ENCODE measurements at places on chromosomes 12 and 14.

DNA sequence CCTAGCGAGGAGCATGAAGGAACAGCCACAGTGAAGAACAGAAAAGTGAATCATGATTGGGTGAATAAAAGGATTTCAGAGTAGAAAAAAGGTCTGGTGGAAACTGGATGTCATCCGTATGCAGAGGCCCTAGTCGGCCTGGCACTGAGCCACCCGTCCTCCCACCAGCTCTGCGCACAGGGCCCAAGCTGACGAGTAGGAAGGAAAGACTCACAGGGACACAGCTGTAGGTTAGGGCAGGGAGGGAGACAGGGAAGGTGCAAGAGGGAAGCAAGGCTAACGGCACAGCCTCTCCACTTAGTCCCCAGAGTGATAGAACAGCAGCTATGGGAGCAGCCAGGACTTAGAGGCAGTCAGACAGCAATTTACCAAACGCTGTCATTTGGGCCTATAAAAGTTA lies 112.6 kb downstream of the KCNK10 start:
- no peak for DNase-seq

DNA sequence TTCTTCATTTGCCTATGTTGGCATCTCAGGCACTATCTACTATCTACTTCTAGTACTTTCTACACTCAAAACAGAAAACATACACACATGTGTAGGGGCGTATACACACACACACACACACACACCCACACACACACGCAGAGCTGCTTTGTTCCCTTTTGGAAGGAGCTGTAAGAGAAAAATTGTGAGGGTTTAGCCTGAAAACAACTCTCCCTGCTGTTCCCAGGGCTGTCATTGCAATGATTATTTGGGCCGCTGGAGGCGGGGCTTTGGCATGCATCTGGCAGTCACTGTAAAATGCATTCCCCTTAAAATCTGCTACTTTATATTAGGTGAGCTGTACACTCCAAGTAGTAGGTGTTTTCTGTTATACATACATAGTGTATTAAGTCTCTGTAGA lies 29.1 kb upstream of the SLC38A2 start:
- DNase-seq: no peak

DNA sequence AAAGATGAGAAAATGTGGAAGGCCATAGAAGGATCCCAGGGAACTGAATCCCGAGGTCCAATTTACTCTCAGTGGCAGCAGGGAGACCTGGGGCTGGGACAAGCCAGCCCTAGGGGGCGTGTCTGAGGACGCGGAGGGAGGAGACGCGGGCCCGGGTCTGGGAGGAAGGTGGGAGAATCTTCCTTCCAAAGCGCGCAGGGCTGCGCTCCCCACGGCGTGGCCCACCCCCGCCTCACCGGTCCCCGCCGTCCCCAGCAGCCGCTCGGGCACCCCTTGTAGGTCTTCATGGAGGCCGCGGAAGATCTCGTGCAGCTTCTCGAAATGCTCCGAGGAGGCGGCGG lies 323 bp downstream of the VTI1B start:
- DNase-seq: peak; percentile 81

DNA sequence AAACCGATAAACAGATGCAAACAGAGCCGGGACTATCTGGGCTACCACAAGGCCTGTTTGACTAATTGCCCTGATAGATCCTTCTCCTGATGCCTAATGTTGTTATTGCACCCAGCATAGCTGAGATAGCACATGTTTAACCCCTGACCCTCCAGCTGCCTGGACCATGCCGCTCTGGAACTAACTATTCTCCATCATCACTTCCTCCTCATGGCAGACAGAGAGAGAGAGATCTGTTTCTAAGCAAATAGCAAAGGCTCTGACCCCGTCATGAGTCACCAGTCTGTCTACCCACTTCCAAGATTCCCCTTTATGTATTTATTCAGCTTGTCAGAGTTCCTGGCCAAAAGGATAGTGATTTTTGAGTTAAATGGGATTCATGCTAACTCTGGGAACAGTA lies 58.2 kb upstream of the FLRT2 start:
- DNase-seq: no peak

- no peak for DNase-seq
Measured at GRCh38 chr14:53183056-53183455, 29.9 kb upstream of the DDHD1 start.

DNA sequence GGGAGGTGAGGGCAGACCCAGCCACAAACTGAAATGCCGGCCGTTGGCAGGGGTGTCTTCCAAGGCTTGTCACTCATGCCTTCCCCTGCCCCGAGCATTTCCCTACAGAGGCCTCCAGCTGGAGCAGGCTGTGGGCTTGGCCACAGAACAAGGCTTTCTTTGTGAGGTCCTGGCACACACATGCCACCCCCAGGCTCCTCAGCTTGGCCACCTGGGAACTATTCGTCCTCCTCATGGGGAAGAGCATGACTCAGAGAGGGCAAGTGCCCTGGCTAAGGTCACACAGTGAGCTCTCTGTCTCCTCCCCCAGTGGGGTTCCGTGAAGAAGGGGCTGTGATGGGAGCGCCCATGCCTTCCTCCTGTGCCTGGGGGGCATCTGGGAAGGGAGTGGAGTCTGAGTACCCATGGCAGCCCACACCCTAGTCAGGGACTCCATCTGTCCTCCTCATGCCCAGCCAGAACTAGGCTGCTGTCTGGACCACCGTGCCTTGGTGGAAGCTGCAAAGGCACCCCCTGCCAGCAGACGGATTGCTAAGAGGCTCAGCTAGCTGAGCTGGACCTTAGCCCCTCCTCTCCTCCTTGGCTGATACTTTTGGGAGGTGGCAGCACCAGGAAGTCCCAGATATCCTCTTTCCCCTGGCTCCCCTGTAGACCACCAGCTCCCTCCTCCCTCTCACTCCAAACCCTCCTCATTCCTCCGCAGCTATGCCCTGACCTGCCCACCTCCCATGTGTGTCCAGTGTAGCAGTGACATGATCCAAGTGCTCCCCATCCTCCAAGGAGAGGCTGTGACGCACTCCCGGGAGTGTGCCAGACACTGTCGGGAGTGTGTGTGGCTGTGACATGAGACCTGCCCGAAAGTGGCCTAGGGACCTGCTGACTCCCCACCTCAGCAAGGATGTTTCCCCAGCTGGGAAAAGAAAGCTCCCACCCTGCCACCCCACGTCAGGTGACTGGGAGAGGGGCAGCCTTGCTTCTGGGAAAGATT lies 21.4 kb downstream of the ABCB9 start:
- no peak for DNase-seq

GRCh38 chr14:104224506-104225277 lies 86.3 kb downstream of the KIF26A start:
- peak; percentile 53 for DNase-seq

GRCh38 chr14:23005451-23006187 lies 4.3 kb downstream of the C14orf93 start:
- no peak for DNase-seq

GRCh38 chr12:104990950-104991349 lies 4.8 kb downstream of the NOPCHAP1 start:
- no peak for DNase-seq

DNA sequence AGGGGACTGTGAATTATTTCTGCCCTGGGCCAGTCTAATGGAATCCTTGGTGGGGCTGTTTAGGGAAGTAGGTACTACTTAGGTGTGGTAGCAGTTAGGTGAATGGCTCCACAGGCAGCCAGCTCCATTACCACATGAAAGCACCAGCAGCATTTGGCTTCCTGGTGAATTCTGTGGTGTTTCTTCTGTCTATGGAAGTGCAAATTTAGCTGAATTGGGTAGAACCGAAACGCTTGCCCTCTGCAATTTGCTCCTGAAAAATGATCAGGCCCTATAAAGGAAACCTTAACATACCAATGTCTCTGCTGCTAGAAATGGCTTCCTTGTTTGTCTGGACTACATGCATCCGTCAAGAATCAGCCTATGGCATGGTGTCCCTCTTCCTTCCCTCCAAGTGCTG lies 16.4 kb downstream of the FLRT2 start:
- DNase-seq: no peak

- DNase-seq: no peak
Measured at GRCh38 chr12:85005615-85006014, 30.5 kb downstream of the TSPAN19 start.

DNA sequence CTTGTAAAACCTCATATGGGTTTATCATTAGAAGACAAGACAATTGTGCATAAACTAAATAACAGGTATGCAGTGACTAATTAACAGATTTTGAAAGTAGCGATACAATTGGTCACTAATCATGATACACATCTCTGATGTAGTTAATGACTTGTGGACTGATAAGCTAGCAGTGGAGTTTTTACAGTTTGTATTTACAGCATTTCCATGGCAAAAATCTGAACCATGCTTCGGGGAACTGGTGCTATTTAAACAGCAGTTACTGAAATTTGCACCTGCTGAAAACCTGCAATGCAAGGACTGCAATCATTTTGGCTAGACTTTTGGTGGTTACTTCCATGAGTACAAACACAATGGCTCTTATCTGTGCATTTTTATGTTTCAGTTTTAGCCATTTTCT lies 471.2 kb downstream of the RERGL start:
- DNase-seq: no peak

Data from NCI-H1105 (cell line).